ENCODE measurements at places on chromosomes 4 and X. TPM values are rescaled to one million over a fixed set of nuclear protein-coding genes. Genes with fewer than 3 reads are reported as not detected.

- H3K4me3 ChIP-seq: no peak within 1 kb of the TSS
- H3K4me1 ChIP-seq: no peaks in the 10 kb centered on the region
- H3K27me3 ChIP-seq: no peaks in the 10 kb centered on the region
- DNase-seq: no peak
These were observed at the start of gene NUDT10 for GRCh38 chrX:51332188-51332942. TSS of gene NUDT10 (plus strand) at chrX:51332822. CDS start at chrX:51332966, 144 bp downstream.

DNA sequence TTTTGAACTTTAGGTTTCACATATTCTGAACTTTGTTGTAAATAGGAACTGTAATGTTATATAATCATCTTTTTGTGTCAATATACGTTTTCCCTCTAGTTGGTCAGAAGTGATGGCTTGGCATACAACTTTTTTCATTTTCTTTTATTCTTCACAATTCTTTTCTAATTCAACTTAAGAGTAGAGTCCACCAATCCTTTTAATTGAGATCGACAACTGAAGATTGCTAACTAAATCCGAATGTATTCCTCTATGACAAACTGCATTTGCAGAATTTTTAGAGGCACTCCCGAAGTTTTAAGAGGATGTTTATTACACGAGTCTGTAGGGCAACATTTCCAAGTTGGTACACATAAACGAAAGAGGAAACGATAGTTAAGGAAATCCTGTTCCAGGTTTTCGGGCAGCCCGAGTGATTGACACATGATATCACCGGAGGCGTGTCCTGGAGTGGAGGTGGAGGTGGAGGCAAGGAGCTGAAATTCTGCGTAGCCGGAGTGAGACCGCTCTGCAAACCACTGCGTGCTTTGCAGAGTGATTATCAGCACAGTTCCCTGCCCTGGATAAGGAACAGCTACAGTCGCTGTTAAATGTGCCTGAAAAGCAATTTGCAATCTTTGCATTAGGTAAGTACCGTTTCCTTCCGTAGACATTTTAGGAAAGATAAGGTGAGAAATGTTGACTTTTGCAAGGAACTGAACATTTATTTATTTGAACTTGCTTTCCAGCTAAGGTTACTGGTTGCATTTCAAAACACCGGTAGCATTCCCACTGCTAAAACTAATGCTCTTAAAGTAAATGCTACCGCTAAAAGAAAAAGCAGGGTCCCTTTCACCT, at the start of gene SPRY1:
TSS of gene SPRY1 (plus strand) at position 489 of the 837 bp plus-strand sequence. CDS start 4,797 bp downstream, outside the sequence.
- peak within 1 kb of the TSS; percentile 83 for H3K4me3 ChIP-seq
- peaks cover 16% of the 10 kb centered on the region for H3K4me1 ChIP-seq
- DNase-seq: peak; percentile 95
- H3K36me3 ChIP-seq: peaks cover 12% of the 10 kb centered on the region

GRCh38 chr4:104763554-104764222, 269.0 kb upstream of the CXXC4 start:
- no peak overlapping the region for H3K27ac ChIP-seq
- DNase-seq: no peak
- H3K36me3 ChIP-seq: no peaks in the 10 kb centered on the region

Gene CLDN34
- 0.21 TPM for total RNA-seq

Gene KLF8
- total RNA-seq: not detected

Gene ESX1
- not detected for total RNA-seq

Gene TCEAL5
- not detected for total RNA-seq

Gene MTNR1A
- not detected for total RNA-seq
